ENCODE measurements at places on chromosomes 3 and 15.
A peak's percentile ranks its signal among the peaks of the same experiment; 100 is the strongest.

DNA sequence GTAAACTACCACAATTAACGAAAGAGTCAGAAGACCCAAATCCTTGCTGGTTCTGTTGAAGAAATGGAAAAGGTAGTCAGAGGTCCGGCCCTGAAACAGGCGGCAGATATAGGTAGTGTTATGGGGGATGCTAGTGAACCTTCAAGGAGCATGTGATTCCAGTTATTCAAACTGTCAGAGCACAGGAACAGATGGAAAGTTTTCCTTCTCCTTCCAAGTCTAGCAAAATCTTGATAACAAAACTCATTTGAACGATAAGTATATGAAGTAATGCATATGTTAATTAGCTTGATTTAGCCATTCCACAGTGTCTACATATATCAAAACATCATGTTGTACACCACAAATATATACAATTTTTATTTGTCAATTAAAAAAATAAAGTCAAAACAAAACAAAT lies 26.6 kb upstream of the GOLGA8J start:
- no peak for DNase-seq

DNA sequence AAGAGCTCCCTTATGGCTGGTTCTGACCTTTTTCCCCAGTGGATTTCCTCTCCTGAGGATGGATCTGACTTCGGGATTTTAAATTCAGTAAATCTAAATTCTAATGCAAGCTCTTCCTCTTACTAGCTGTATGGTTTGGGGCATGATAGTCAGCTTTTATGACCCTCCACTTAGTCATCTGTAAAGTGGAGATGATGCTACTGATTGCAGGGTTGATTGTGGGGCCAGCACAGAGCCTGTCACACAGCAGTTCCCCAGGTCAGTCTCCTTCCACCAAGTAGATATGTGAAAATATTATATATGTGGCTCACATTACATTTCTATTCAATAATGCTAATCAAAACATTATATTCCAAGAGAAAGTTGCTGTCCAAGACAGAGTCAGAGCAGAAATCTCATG lies 141.3 kb upstream of the UBE2E1 start:
- no peak for DNase-seq

- DNase-seq = no peak
These were observed 8.1 kb downstream of the PXYLP1 start for GRCh38 chr3:141239511-141240281.

DNA sequence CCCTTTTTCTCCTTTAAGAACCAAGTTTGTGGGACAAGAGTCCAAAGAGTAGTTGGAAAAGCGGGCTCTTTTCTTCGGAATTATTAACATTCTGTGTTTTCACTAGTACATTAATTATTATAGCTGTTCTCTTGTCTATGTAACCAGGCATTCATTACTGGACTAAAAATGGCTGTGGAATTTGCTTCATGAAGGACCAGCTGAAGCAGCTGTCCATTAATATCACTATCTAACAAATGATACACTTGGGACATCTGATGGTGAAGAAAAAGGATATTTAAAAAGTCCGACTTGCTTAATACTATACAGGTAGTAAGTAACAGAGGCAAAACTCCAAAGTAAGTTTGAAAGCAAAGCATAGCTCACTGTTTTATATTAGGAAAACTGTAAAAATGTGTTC lies 728.9 kb upstream of the DPPA4 start:
- no peak for DNase-seq

GRCh38 chr3:146464005-146464595 lies 5.3 kb downstream of the PLSCR2 start:
- DNase-seq = no peak

DNA sequence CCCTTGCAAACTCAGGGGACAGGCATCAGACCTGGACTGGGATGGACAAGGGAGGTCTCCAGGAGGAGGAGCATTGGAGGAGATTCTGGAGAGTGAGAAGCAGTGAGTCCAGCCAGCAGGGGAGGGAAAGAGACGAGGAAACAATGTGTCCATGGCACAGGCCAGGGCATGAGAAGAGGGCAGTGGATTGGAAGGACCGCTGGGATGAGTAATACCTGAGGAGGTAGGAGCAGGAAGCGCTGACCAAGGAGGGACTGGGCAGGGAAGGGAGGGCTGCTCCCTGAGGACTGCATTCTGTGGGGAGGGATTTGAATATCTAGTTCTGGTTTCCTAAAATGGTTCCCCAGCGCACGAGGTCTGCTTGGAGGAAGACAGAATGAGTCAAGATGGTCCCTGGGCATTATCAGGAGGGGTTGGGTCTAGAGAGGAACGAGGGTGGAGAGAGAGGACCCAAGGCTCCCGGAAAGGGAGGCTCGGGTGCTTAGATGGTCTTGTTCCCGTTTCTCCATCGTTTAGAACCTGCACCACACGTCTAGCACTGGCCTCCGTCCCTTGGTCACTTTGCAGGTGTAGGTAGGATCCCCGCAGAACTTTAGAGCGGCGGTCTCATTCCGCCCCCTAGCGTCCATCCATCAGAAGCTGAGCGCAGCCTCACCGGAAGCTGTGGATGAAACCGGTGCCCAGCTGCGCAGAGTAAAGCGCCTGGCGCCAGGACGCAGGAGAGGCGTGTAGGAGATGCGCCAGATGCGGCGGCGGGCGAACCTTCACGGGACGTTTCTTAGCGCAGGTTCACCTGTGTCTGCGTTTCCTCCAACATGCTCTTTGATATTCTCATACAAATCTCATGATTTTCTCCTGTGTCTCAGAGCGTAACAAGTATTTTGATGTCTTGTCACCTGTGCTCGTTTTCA lies 190.7 kb upstream of the NDN start:
- DNase-seq = no peak

GRCh38 chr15:34879107-34879506 lies 83.8 kb upstream of the ACTC1 start:
- DNase-seq = no peak

DNA sequence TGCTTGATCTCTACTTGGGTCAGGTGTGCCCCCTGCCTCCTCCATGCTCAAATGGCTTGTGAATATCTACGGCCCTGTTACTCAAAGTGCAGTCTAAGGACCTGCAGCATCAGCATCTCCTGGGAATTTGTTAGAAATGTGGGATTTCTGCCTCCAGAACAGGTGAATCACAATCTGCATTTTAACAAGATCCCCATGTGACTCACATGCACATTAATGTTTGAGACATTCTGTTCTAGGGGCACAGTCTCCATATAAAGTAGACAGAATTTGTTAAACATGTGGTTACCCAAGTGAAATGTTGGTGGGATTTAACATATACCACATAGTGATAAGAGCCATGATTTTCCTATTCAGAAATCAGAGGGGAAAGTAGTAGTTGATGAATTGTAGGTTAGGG lies 256.2 kb downstream of the NR1D2 start:
- DNase-seq = no peak

DNA sequence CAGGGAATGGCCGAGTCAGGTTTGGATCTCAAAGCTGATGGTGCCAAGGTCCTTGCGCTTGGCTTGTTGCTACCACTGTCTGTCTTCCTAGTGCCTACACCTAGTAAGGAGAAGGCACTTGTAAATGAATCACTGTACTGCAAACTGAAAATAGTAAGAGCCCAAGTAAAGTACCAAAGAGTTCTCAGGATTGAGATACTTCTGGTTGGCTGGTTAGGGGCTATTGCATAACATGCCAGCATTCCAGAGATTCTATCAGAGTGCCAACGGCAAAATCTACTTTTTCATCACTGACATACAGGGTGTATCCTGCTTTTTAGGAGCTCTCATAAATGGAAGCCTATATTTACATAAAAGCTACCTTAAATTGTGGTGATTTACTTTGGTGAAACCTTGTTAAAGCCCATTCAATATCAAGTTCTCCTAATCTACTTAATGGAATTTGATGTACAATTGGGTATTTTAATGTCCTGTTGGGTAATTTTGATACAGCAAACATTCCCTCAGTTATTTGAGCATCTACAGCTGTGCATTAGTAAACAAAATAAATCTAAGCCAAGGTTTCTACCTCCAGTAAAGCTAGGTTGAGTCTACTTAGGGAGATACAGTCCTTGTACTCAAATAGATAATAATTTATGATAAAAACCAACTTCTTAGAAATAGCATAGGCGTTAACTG lies 30.7 kb upstream of the CHD2 start:
- no peak for DNase-seq

DNA sequence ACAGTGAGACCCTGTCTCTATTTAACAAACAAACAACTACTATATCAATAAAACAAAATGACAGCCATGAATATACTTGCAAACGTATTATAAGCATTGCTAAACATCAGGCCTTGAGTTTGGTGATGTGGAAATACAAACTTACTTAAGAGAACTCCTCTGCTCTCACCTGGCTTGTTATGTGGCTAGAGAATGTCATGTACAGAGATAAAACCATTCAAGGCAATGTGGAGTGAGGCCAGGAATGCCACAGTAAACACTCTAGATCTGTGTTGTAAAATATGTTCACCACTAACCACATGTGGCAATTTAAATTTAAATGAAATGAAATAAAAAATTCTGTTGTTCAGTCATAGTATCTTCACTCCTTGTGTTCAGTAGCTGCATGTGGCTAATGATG lies 22.7 kb upstream of the RARB start:
- no peak for DNase-seq

GRCh38 chr3:197491478-197491877 lies 64.3 kb downstream of the BDH1 start:
- no peak for DNase-seq

DNA sequence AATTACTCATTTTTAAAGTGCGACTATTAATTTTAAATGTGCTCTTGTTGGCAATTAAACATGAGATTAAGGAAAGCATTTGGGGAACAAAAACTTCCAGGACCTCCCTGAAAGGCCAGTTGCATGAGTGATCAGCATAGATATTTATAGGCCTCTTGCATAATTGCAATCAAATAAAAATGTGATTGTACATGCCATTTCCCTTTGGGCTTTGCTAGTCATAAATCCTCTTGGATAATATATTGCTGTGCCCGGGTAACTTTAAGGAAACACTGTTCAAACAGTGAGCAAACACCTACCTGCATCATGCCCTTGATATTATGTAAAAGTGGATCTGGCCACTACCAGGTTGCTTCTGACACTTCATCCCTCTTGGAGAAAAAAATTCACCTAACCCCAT lies 239.1 kb downstream of the MCTP2 start:
- no peak for DNase-seq

DNA sequence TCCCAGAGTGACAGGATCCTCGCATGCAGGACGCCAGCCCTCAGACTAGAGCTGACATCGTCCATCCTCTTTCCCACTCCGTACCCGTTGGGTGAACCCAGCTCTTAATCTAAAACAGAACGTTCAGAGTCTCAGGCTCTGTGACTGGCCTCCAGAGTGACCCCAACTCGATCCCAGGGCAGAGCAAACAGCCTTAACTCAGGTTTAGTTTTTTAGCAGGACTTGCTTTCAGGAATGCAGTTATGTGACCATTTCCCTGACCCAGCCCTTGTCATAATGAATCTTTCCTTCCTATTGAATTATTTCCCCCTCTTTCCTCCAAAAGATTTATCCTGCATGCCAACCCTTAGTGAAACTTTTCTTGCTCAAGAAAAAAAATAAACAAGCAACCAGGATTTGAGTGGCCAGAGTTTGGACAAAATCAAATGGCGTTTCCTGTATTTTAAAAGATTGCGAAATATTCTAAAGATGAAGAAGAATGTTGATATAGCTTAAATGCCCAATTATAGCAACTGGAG lies 47.8 kb upstream of the RARB start:
- no peak for DNase-seq

GRCh38 chr3:40850861-40851260 lies 326.1 kb downstream of the ZNF621 start:
- DNase-seq = no peak

- DNase-seq = no peak
These were observed 12.2 kb upstream of the SACM1L start for GRCh38 chr3:45677033-45677446.

- peak; percentile 67 for DNase-seq
These were observed 150.7 kb downstream of the TMCO5A start for GRCh38 chr15:38085114-38085513.

- no peak for DNase-seq
These were observed 108.0 kb downstream of the FBN1 start for GRCh38 chr15:48537271-48538113.

DNA sequence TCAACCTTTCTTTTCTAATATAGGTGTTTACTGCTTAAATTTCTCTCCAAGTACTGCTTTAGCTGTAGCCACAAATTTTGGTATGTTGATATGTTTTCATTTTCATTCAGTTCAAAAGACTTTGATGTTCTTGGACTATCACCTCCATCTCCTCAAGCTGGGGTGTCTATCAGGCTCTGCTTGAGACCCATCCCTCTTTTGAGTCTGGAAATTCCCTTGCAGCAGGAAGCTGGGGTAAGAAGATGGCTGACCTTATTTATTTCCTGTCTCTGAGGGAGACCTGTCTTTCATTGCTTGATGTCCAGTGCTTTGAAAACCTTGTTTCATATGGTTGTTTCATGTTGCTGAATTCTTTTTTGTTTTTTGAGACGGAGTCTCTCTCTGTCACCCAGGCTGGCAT lies 60.5 kb upstream of the ADPGK start:
- DNase-seq = no peak

- DNase-seq = peak; percentile 27
These were observed 38.0 kb upstream of the COPB2 start for GRCh38 chr3:139427283-139428060.

GRCh38 chr15:97968380-97968779 lies 7.9 kb downstream of the ARRDC4 start:
- DNase-seq = no peak

- DNase-seq = no peak
These were observed 300.6 kb downstream of the TBL1XR1 start for GRCh38 chr3:176896640-176897039.

DNA sequence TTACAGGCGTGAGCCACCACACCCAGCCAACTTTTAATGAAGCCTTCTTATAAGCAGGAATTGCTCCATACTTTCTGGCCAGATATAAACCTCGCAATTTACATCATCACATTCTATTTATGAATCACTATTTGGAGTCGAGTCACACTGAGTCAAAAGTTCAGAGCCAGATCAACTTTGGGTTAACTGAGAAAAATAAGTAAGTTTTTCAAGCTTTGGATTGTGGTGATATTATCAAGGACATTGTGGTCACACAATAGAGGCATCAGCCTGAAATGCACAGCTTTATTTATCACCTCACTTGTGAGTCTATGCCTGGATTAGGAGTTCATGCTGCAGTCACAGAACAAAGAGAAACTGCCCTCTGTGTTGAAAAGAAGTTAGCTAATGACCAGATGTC lies 1163.5 kb downstream of the ROBO1 start:
- no peak for DNase-seq

GRCh38 chr3:176697284-176697889 lies 499.9 kb downstream of the TBL1XR1 start:
- no peak for DNase-seq

- peak; percentile 71 for DNase-seq
These were observed 124.3 kb downstream of the CHSY1 start for GRCh38 chr15:101127506-101128076.

DNA sequence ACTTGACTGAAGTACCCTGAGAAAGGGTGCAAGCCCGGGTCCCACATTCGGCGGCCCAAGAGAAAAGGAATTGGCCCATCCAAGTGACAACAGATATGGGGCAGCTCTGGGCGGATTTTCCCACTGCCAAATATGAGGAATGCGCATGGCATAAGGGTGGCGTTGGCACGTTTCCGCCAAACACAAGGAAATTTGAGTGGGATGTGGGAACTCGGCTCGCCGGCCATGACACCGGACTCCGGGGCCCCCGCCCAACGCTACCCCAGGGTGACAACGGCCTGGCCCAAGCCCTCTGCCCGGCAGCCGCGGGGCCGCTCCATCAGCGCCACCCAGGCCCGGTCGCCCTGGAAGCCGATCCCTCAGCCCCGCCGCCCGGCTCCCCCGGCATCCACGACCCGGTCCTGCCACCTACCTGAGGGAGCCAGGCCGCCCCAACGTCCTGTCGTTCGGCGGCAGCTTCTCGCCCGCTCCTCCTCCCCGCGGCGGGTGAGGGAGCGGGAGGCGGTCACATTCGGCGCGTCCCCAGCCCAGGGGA lies 449 bp downstream of the RAF1 start:
- DNase-seq = no peak
